ENCODE measurements at places on chromosomes 2 and 18.

GRCh38 chr2:144747571-144747970 is 227.7 kb upstream of the ZEB2 start:
- DNase-seq, result no peak

DNA sequence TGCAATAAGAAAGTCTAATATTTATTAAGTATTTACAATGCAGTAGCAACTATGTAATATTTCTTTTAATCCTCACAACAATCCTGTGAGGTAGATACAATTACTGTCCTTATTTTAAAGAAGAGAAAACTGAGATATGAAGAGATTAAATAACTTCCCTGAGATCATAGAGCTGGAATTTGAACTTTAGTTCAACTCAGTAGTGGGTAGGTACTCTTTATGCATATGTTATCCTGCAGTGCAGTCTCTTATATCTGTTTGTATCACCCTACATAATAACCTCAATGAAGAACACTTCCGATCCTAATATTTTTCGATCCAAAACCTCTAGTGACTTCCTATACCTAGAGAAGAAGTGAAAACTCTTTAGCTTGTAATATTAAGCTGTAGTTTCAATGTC is 64.2 kb downstream of the PLA2R1 start:
- no peak for DNase-seq

- DNase-seq, result no peak
These were observed 11.1 kb upstream of the MSGN1 start for GRCh38 chr2:17805166-17805565.

DNA sequence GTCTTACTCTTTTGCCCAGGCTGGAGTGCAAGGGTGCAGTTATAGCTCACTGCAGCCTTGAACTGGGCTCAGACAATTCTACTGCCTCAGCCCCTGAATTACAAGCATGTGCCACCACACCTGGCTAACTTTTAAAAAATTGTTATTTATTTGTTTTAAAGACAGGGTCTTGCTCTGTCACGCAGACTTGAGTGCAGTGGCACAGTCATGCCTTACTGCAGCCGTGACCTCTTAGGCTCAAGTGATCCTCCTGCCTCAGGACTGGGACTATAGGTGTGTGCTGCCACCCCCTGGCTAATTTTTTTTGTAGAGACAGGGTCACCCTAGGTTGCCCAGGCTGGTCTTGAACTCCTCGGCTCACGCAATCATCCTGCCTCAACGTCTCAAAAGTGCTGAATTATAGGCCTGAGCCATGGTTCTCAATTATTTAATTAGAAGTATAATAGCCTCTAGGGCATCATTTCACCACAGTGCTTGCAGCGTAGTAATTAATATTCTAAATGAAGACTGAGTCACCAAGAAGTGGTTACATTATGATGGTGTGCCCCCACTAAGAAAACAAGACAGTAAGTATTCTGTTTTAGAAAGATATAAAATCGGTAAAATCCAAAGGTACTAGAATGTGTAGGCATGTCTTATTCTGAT is 69.6 kb downstream of the EML4 start:
- peak; percentile 81 for DNase-seq

- DNase-seq, result no peak
These were observed 50.4 kb upstream of the SMIM21 start for GRCh38 chr18:75477900-75478299.

- DNase-seq, result no peak
These were observed 30.9 kb downstream of the SLC4A3 start for GRCh38 chr2:219658196-219658846.

DNA sequence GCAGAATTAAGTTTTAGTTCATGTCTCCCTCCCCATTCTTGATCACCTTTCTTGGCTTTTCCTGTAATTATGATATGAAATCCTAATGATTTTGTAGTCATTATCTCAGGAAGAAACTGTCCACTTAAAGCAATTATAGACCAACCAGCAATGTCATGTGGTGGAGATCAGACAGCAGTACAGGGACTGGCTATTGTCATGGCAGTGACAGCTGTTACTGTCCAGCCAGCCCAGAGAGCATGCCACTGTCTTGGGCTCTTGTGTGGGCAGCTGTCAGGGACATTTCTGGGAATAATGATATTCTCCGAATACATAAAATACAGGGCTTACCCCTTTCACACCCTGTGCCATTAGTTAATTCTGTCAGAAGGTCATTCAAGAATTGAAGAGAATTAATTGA is 355.3 kb upstream of the RAB12 start:
- DNase-seq, result peak; percentile 75

DNA sequence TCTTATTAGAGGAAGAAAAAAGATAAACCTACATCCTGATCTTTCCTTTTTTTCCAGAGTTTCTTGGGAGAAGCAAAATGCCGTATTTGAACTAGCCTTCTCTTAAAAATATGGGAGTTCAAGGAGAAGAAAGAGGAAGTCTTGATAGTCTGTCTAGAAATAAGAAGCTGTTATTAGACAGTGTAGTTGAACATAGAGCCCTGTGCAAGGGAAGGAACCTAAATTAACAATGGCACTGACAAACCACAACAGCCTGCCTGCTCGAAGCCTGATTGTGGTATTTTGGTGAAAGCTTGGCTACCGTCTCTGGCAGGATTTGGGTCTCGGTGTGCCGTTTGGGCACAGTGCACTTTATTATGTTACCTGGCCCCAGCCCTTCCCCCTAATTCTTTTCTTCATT is 17.1 kb downstream of the SMARCAL1 start:
- no peak for DNase-seq

DNA sequence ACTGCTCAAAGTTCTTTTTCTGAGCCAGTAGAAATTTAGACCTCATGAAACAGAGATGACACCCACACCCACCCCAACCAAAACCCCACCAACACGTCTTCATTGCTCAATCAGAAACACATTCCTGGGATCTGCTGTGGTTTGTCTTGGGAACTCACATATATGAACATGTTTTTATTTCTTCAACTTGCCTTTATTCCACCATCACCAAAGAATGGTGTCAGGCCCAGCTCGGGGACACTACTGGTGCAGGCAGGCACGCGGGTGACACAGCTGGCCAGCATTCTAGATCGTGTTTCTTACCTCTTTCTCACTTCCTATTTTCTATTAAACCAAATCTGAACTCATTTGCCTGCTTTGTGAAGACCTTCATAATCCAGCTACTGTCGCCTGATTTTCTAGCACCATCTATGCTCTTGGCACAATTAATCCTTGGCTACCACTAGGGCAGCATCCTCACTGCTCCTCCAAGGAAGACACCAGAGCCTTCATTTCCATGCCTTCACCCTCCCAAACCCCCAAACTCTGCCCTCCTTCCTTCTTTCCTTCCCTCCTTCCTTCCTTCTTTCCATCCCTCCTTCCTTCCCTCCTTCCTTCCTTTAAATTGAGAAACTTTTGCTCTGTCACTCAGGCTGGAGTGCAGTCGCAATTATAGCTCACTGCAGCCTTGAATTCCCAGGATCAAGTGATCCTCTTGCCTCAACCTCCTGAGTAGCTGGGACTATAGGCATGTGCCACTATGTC is 157.1 kb downstream of the BCL2 start:
- no peak for DNase-seq

DNA sequence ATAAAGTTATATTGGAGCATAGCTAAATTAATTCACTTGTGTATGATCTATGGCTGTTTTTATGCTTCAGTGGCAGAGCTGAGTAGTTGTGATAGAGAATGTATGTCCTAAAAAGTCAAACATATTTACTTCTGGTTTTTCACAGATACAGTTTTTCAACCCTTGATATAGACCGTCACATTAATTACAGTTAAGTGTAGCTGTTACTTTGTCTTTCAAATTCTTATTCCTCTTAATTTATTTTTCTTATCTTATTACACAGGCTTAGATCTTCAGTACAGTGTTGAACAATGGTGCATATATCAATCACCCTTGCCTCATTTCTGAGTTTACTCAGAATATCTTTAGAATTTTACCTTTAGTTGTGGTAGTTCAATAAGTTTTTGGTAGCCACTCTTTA is 12.2 kb upstream of the CYRIA start:
- DNase-seq, result no peak

GRCh38 chr2:226977775-226978190 is 141.9 kb downstream of the RHBDD1 start:
- DNase-seq, result no peak

DNA sequence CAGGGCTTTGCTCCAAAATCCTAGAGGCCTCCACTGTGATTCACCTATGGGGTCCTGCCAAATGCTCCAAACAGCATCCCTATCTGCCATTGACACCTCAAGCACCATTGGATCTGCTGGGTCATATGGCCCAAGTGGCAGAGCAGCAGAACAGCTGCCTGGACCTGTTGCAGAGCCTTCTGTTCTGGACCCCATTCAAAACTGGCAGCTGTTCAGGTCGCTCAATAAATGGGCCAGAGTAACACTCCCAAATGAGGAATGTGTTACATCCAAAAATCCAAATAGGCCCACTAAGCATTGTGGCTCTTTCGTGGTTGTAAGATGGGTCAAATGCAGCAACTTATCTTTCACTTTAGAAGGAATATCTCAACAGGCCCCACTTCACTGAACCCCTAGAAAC is 783.6 kb downstream of the DCDC2C start:
- DNase-seq, result no peak

- no peak for DNase-seq
These were observed 60.7 kb downstream of the TNS1 start for GRCh38 chr2:217941886-217942728.

GRCh38 chr18:57480733-57481132 is 45.6 kb downstream of the ONECUT2 start:
- no peak for DNase-seq

DNA sequence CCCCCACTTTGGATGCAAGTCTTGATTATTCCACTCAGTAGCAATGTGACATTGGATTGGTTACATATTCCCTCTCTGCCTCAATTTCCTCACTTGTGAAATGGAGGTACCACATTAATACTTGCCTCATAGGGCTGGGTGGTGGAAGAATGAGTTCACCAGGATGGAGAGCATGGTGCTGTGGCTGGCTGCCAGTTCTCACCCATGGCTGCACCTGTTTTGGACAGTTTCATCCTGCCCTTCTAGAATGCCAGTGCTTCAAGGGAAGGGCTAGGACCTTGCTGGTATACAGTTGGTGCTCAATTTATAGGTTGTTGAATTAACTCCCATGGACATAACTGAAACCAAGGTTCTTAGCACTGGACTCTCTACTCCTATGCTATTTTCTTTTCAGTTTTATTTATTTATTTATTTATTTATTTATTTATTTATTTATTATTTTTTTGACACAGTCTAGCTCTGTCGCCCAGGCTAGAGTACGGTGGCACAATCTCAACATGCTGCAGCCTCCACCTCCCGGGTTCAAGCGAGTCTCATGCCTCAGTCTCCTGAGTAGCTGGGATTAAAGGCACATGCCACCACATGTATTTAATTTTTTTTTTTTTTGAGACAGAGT is 5.3 kb upstream of the SH3RF3 start:
- DNase-seq, result no peak

DNA sequence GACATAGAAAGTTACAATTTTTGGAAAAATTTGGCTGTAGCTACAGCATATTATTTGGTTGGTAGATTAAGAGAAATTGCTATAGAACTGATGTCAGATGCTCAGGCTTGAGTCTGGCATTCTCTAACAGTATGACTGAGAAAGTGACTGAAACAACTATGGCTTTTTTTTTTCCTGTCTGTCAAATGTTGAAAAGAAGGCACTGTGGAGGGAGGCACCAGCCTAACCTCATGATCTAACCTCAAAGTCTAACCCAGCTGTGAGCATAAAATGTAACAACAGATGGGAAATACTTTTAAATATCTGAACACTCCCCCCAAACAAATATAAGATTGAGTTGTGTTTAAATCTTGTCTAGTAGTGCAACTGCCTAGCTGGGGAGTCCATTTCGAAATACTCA is 629.1 kb downstream of the LRP1B start:
- DNase-seq, result no peak

DNA sequence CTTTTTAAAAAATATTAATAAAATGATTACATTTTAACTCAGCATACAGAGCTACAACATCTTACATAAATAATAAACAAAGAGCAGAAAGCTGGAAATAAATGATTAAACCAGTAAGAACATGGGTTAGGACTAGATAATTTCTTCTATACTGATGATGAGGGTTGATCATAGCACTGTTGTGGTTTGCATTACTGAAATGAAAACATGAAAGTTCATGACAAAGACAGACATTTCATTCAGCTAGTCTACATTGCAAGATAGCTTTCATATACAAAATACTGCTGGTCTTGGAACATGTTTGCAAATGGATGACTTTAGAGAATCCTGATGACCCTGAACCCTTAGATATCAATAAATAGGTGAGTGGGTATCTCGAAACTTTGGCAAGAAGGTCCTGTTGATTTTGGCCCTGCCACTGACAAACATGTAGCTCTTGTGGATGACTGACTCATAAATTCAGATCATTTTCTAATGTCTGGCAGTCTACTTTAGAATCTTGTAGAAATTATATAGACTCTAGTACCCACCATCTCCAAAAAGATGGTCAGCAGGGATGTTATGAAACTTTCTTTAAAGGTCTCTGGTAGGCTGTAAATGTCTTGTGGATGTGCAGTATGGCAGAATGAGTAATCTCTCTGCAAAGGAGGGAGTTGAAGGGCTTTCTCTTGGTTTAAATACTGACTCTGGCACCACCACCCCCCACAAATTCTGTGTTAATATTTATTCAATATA is 15.5 kb upstream of the CDC42EP3 start:
- DNase-seq, result no peak

DNA sequence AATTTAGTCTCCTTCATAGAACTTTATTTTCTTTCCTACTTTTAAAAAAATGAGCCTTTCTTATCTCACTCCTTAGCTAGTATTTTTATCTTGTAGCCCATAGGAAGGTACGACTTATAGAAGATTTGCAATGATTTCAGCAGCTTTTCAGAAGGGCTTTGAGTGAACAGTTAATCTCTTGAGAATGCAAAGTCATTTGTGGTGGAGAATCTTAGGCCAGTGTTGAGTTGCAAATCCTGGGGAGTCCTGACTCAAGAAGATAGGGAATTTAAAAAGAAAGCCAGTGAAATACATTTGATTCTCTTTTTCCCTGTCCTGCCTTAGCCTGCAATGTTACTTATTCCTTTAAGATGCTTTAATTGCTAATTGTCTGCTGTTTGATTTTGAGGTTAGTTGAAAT is 33.6 kb downstream of the LYPD6 start:
- DNase-seq, result no peak

GRCh38 chr2:47300609-47301276 is 102.2 kb upstream of the MSH2 start:
- DNase-seq, result no peak

DNA sequence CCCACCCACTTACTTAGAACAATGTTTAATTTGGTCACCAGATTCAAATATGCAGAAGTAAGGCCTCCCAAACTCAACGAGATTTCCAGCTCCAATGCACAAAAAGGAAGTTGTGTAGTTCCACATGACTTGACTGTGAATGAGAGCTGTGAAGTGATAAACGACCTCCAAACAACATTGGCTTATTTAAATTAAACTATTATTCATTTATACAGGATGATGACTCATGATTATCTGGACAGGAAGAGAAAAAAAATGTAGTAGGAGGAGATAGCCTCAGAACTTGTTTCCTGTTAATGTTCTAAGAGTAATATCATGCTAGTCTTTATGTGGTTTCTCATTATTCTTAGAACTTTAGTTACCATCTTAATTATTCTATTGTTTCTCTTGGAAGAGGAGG is 237.3 kb downstream of the C1D start:
- no peak for DNase-seq

Data from islet precursor cell (in vitro differentiated cells).